ENCODE measurements at places on chromosomes 16 and 17. TPM values are rescaled to one million over a fixed set of nuclear protein-coding genes. Genes with fewer than 3 reads are reported as not detected.
A peak's percentile ranks its signal among the peaks of the same experiment; 100 is the strongest.

DNA sequence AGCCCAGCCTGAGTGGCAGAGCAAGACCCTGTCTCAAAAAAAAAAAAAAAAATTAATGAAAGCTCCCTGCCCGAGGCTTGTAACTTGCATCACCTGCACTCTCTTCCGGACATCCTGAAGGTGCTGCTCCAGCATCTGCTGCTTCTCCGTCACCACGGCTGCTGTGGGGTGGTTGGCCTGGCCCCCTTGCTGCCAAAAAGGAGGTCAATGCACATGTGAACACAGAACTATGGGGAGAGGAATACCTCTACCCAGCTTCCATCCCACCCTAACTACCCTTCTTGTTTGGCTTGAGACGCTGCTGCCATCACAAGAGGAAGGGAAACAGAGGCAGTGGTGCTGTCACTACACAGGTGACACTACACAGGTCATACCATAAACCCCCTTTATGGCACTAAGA lies 49.0 kb downstream of the STAT3 start:
- no peak for DNase-seq
- H3K36me3 ChIP-seq = peaks cover 74% of the 10 kb centered on the region
- H3K4me3 ChIP-seq = no peak overlapping the region

GRCh38 chr17:56085576-56086267 lies 67.6 kb upstream of the ANKFN1 start:
- H3K4me3 ChIP-seq = no peak overlapping the region
- no peak for DNase-seq
- H3K4me1 ChIP-seq = no peaks in the 10 kb centered on the region
- H3K36me3 ChIP-seq = no peaks in the 10 kb centered on the region
- H3K27ac ChIP-seq = no peak overlapping the region
- no peaks in the 10 kb centered on the region for H3K27me3 ChIP-seq

CCL11 gene
- not detected for total RNA-seq

IGFBP4 gene
- 801 TPM for total RNA-seq

- H3K27ac ChIP-seq = no peak overlapping the region
- H3K4me1 ChIP-seq = no peaks in the 10 kb centered on the region
- peaks cover 8% of the 10 kb centered on the region for H3K27me3 ChIP-seq
- no peaks in the 10 kb centered on the region for H3K36me3 ChIP-seq
- no peak overlapping the region for H3K4me3 ChIP-seq
Measured at GRCh38 chr16:31273676-31274075, 13.9 kb downstream of the ITGAM start.

DNA sequence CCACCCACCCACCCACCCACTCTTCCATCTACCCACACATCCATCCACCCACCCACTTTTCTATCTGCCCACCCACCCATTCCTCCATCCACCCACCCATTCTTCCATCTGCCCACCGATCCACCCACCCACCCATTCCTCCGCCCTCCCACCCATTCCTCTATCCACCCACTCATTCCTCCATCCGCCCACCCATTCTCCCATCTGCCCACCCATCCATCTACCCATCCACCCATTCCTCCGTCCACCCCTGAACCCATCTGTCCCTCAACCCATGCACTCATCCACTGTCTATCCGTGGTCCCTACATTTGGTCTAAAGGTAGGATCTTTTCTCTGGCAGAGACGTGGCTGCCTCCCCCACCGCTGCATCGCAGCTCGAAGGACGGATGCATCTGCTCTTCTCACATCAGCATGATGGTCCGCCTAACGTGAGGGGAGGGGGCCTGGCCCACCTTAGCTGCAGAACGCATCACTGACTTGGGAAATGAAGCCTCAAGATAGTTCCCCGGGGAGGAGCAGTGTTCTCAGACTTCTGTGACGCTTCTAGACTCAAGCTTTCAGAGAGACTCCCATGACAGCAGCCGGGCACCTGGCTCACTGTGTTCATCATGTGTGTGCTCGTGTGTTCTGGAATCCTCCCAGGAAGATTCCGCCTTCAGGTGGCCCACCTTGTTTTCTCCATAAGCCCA lies 17.2 kb upstream of the GSE1 start:
- H3K27me3 ChIP-seq = no peaks in the 10 kb centered on the region
- no peaks in the 10 kb centered on the region for H3K36me3 ChIP-seq
- DNase-seq = no peak
- H3K27ac ChIP-seq = no peak overlapping the region
- H3K4me1 ChIP-seq = peaks cover 9% of the 10 kb centered on the region

GRCh38 chr17:47730681-47731080 lies 2.4 kb upstream of the TBX21 start:
- no peak overlapping the region for H3K4me3 ChIP-seq
- H3K27ac ChIP-seq = no peak overlapping the region
- no peaks in the 10 kb centered on the region for H3K36me3 ChIP-seq
- H3K4me1 ChIP-seq = no peaks in the 10 kb centered on the region
- peaks cover 81% of the 10 kb centered on the region for H3K27me3 ChIP-seq

- H3K27me3 ChIP-seq = no peaks in the 10 kb centered on the region
- peak overlapping the region; percentile 79 for H3K4me3 ChIP-seq
- H3K27ac ChIP-seq = no peak overlapping the region
- DNase-seq = peak; percentile 87
Measured at GRCh38 chr17:65558683-65559460, 2.6 kb downstream of the AXIN2 start.

- H3K27me3 ChIP-seq = no peaks in the 10 kb centered on the region
- peaks cover 44% of the 10 kb centered on the region for H3K4me1 ChIP-seq
- no peak overlapping the region for H3K4me3 ChIP-seq
- peak overlapping the region; percentile 99 for H3K27ac ChIP-seq
- H3K36me3 ChIP-seq = peaks cover 25% of the 10 kb centered on the region
Measured at GRCh38 chr17:77326076-77326591, 185.4 kb downstream of the SEC14L1 start.

GRCh38 chr16:46836534-46837530 lies 5.9 kb upstream of the C16orf87 start:
- no peaks in the 10 kb centered on the region for H3K4me1 ChIP-seq
- DNase-seq = no peak
- no peaks in the 10 kb centered on the region for H3K36me3 ChIP-seq
- H3K27ac ChIP-seq = no peak overlapping the region
- no peak overlapping the region for H3K4me3 ChIP-seq

CKLF gene
- 48.9 TPM for total RNA-seq

GRCh38 chr17:56834380-56835263 lies 671 bp downstream of the DGKE start:
- H3K36me3 ChIP-seq = no peaks in the 10 kb centered on the region
- peak; percentile 87 for DNase-seq
- peaks cover 16% of the 10 kb centered on the region for H3K4me1 ChIP-seq
- no peaks in the 10 kb centered on the region for H3K27me3 ChIP-seq

DNA sequence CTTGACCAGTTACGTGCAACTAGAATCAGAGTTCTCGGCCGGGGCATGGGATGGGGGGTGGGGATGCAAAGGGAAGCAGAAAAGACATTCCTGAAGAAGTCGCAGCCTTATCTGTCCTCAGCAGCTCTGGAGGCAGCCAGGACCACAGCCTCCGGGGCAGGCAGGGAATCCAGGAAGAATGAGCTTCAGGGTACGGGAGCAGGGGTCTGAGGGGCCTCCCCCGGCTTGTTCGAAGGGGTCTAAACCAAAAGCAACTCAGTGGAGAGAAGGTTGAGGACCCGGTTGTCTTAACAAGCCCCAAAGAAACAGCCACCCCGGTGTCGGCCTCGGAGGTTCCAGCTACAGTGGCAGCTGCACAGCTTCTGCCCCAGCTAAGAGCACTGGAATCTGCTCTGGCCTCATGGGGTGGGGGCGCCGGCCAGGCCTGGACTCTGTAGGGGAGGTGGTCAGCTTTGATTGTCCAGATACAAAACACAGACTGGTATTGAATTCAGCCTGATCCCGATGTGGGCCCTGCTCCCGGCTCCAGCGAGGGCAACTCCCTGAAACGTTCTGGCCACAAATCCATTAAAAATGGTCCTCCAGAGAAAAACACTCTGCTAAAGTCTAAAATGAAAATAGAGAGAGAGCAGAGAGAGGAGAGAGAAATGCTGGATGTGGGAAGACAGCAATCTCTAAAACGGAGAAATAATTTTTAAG lies 7.7 kb downstream of the HOXB4 start:
- H3K4me1 ChIP-seq = no peaks in the 10 kb centered on the region
- no peak overlapping the region for H3K27ac ChIP-seq
- no peak for DNase-seq
- H3K36me3 ChIP-seq = no peaks in the 10 kb centered on the region

DNA sequence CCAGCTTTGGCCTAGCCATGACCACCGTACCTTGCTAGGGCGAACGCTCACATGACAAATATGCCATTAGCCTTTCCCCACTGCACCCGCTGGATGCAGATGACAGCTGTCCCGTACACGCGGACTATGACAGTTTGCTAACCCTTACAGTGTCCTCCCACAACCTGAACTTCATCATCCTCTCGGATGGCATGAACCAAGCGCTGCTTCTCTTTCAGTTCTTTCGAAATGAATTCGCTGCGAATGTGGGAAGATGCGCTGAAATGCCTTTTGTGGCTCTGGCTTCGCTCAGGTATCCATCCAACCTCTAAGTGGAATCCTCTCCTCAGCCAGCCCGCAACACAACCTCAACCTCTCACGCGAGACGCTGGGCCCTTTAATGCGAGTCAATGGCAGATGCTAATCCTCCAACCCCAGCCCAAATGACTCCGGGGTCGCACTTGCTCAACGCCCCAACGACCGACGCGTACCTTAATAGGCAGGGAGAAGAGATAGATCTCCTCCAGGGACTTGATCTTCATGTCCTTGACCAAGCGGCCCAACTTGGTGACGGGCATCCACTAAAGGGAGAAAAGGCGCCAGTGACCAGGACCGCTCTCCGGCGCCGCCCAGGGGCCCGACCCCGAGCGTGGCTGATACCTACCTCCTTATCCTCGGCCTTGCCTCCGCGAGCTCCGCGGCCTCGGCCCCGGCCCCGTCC lies 670 bp downstream of the RPS2 start:
- peaks cover 28% of the 10 kb centered on the region for H3K36me3 ChIP-seq
- DNase-seq = peak; percentile 83
- no peaks in the 10 kb centered on the region for H3K27me3 ChIP-seq
- peak overlapping the region; percentile 91 for H3K4me3 ChIP-seq

TMIGD1 gene
- total RNA-seq = not detected

GRCh38 chr16:73433731-73434307 lies 385.9 kb upstream of the ZFHX3 start:
- no peak for DNase-seq
- H3K4me1 ChIP-seq = no peaks in the 10 kb centered on the region
- no peak overlapping the region for H3K27ac ChIP-seq
- H3K36me3 ChIP-seq = no peaks in the 10 kb centered on the region
- no peaks in the 10 kb centered on the region for H3K27me3 ChIP-seq

- no peak overlapping the region for H3K27ac ChIP-seq
- H3K4me1 ChIP-seq = no peaks in the 10 kb centered on the region
- no peaks in the 10 kb centered on the region for H3K27me3 ChIP-seq
- no peaks in the 10 kb centered on the region for H3K36me3 ChIP-seq
Measured at GRCh38 chr17:76004750-76005262, 4.2 kb downstream of the CDK3 start.

DNA sequence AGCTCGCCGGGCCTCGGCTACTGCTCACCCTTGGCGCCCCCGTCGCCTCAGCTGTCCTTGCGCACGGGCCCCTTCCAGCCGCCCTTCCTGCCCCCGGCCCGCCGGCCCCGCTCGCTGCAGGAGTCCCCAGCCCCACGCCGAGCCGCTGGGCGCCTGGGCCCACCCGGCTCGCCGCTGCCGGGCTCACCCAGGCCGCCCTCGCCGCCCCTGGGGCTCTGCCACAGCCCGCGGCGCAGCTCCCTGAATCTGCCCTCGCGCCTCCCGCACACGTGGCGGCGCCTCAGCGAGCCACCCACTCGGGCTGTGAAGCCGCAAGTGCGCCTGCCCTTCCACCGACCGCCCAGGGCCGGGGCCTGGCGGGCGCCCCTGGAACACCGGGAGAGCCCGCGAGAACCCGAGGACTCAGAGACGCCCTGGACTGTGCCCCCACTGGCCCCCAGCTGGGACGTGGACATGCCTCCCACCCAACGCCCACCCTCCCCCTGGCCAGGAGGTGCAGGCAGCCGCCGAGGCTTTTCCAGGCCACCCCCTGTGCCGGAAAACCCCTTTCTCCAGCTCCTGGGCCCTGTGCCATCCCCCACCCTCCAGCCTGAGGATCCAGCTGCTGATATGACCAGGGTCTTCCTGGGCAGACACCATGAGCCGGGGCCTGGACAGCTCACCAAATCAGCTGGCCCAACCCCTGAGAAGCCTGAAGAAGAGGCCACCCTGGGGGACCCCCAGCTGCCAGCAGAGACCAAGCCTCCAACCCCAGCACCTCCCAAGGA lies 12.8 kb downstream of the MYO15A start:
- H3K36me3 ChIP-seq = no peaks in the 10 kb centered on the region
- H3K27ac ChIP-seq = no peak overlapping the region
- H3K4me1 ChIP-seq = no peaks in the 10 kb centered on the region
- H3K27me3 ChIP-seq = no peaks in the 10 kb centered on the region

DNA sequence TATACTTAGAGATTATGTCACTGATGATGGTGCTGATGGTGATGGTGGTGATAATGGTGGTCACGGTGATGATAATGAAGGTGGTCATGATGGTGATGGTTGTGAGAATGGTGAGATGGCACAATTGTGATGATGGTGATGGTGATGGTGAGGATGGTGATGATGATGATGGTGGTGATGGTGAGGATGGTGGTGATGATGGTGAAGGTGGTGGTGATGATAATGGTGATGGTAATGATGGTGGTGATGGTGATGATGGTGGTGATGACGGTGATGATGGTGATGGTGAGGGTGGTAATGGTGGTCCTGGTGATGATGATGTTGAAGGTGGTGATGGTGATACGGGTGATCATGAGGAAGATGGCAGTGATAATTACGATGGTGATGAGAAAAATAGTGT lies 5.5 kb upstream of the CDT1 start:
- no peak overlapping the region for H3K4me3 ChIP-seq
- H3K4me1 ChIP-seq = no peaks in the 10 kb centered on the region
- peak; percentile 45 for DNase-seq

Data from osteoblast (primary cell).